ENCODE measurements at places on chromosomes 6 and 20.

- DNase-seq: no peak
These were observed 223.4 kb upstream of the MCHR2 start for GRCh38 chr6:100217225-100218012.

DNA sequence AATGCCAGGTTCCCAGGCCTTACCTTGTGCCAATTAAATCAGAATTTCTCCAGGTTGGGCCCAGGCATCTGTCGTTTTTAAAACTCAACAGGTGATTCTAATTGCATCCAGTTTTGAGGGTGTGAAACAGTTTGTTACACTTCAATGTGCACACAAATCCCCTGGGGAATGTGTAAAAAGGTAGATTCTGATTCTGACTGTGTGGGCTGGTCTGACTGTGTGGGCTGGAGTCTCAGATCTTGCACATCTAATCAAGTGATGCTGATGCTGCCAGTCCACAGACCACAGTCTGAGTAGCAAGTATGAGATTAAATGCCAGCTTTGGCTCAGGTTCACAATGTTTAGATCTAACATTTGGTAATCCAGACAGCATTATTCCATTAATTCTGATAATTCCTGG is 12.5 kb upstream of the ETV7 start:
- no peak for DNase-seq

GRCh38 chr6:23086100-23086499 is 516.7 kb downstream of the HDGFL1 start:
- no peak for DNase-seq

DNA sequence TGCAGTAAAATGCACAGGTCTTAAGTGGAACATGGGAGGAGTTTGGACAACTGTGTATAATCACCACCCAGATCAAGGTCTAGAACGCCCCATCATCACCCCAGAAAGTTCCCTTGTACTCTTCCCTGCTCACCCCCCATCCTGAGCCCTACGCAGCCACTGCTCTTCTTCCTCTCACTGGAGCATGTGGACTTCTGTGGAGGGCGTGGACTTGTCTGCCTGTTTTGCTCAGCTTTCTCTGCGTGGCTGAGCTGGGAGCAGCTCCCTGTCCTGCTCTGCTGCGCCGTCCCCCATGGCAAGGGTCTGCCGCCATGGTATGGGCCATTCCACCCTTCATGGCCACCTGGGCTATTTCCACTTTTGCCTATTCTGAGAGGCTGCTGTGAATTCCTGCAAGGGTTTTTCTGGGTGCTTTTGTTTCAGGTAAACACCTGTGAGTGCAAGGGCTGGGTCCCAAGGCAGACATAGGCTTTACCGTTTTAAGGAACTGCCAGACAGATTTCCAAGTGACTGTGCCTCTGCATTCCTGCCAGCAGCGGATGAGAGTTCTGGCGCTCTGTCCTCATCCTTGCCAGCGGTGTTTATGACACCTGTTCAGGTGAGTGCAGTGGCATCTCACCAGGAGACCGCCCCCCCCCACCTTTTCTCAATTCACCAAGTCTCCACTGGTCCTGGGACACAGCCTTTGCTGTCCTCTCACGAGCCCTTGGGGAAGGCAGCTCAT is 19.7 kb downstream of the PCK1 start:
- no peak for DNase-seq

- no peak for DNase-seq
These were observed 14.5 kb downstream of the PKIG start for GRCh38 chr20:44596876-44597275.
